Fibroblast of skin of scalp (primary cell): ENCODE measurements at places on chromosomes 2 and 18.

DNA sequence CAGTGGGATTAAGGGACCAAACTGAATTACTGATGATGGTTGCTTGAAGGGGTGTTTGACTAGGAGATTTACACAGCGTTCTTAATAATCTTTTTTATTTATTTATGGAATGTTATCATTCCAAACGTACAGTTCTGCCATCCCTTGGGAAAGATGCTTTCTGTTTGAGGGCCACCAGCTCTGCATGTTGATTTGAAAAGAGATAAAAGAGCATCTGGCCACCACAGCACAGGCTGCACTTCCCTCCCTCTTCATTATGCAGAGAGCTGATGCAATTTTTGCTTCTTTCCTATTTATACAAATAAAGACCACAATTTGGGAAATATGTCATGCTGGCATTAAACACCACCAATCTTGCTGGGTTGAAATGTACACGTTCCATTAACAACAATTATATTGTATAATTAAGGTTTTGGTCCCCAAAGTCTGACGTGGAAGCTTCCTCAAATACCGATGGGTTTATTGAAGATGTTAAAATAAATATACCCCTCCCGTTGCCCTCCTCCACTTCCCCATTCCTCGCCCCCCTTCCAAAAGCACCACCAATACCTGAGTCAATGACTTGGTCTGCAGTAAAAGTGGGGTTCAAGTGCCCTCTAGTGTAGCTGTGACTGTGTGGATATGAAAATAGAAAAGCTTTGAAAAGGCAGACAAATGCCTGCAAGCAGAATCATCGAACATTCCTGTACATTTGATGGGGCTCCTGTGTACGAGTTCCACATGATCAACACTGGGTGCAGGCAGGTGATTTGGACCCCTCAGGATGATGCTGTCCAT lies 211.9 kb downstream of the HRH4 start:
- no peak for DNase-seq

DNA sequence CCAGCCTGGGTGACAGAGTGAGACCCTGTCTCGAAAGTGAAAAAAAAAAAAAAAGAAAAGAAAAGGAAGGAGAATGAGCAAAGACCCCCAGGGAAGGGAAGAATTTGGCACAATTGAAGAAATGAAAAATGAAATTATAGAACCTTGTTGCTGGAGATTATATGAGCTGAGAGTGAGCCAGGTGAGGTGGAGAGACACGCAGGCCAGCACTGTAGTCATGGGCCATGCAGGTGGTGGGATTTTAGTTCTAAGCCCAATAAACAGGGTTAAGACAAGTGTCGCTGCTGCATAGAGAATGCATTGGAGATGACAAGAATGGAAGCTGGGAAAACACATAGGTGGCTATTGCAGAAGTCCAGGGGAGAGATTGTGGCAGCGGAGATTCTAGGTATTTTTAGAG lies 32.3 kb downstream of the FBLN7 start:
- DNase-seq, result no peak

GRCh38 chr18:3541549-3542386 lies 91.8 kb downstream of the TGIF1 start:
- no peak for DNase-seq

- no peak for DNase-seq
These were observed 346.1 kb downstream of the CYP26B1 start for GRCh38 chr2:71801556-71801955.

DNA sequence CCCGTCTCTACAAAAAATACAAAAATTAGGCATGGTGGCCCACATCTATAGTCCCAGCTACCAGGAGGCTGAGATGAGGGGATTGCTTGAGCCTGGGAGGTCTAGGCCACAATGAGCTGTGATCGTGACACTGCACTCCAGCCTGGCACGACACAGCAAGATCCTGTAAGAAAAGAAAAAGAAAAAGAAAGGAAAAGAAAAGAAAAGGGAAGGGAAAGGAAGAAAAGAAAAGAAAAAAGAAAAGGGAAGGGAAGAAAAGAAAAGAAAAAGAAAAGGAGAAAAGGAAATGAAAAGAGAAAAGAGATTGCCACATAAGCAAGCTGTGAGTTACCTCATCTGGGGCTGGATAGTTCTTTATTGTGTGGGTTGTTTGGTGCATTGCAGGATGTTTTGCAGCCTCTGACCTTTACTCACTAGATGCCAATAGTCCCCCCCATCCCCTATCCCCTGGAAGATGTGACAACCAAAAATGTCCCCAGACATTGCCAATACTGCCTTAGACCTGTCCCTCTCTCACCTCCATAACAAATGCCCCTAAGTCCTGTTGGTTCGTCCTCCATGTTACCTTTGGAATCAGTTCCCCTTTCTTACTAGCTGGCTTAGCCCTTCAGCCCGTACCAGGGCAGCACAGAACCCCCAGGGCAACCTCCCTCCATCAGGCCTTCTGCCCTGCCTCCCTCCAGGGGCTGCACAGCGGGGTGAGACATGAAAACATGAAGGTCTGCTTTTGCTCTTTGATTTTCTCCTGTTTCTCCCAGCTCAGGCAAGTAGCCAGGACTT lies 8.9 kb downstream of the ASPRV1 start:
- DNase-seq, result no peak

DNA sequence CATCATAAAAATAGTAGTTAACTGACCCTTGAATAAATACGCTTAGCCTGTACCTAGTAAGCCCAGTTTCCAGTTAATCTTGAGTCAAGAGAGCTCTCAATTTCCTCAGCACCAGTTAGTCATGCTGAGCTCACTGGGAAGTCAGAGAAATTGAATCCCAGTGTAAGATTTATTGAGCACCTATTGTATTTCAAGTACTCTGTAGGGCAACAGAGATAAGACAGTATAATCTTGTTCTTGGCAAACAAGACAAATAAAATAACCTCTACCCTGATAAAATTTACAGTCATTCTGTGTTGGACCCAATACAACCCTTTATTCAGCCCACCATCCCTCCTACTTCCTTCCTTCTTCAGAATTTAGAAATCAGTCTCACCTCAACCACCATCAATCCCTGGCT lies 71.9 kb upstream of the NRP2 start:
- no peak for DNase-seq

GRCh38 chr2:205850611-205851010 lies 168.3 kb downstream of the NRP2 start:
- no peak for DNase-seq

DNA sequence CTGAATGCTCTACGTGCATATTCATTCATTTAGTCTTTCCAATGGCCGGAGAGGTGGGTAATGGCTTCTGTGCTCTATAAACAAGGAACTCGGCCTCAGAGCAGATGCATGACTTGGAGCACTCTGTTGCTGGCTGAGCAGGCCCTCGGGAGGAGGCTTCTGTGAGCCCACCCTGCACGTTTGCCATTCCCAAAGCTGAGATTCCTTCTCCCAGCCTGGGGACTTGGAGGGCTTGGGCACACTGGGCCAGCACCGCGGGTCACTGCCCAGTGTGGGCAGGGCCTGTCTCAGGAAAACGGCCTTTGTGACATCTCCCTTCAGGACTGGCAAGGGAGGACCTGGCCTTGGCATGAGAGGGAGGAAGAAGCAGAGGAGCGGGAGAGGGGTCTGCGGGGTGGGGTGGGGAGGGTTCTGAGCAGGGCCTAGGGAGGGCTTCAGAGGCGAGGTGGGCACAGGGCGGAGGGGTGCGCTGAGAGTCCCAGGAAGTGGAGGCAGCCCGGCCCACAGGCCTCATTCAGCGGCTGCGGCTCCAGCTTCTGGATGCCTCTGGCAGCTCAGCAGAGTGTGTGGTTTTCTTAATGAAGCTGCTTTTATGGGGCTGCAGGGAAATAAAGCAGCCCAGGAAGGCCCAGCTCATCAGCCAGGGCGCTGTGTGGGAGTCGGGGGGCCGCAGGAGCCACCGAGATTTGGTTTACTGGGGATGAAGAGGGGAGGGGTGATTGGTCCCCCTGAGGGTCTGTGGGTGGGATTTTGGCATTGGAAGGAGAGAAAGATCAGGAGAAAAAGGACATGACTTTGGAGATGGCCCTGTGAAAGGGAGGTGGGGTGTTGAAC lies 51.7 kb upstream of the OTOF start:
- DNase-seq, result no peak

GRCh38 chr2:200318940-200319435 lies 12.5 kb downstream of the SPATS2L start:
- DNase-seq, result no peak

DNA sequence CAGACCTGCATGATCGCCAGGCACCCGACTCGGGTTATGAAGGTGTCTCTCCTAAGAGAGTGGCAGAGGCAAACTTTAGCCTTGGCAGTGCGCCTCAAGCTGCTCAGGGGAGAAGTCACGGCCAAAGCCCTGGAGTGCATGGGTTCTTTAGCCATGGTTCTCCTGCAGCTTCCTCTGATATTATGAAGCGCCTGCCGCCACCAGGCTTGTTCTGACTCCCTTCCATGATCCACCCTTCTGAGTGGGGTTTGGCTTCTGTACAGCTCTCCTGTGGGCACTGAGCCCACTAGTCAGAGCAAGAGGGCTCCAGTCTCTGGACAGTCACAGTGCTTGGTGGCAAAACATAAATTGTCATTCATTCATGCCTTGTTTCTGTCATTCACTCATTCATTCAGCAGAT lies 25.9 kb upstream of the TMBIM1 start:
- DNase-seq, result no peak

DNA sequence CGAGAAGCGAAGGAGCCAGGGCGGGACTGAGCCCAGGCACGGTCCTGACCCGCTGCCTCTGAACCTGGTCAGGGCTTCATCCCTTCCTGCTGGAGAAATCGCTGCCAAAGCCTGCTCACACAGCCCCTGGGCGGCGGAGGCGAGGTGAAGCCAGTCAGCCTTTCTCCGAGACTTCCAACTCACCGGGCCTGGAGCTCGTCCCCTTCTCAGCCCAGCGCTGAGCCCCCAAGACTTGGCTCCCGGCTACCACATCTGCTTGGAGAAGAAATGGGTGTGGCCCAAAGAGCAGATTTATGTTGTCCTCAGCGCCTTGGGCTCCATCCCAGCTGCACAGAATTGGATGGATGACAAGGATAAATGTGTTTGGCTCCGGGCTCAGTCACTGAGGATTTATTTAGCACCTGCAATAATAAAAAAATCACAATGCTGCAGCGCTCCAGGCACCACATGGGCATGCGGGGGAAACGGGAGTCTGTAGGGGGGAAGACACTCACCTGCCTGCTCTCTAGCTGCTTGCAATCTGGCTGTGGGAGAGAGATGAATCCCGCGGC lies 64.9 kb downstream of the ACTR2 start:
- DNase-seq, result no peak

DNA sequence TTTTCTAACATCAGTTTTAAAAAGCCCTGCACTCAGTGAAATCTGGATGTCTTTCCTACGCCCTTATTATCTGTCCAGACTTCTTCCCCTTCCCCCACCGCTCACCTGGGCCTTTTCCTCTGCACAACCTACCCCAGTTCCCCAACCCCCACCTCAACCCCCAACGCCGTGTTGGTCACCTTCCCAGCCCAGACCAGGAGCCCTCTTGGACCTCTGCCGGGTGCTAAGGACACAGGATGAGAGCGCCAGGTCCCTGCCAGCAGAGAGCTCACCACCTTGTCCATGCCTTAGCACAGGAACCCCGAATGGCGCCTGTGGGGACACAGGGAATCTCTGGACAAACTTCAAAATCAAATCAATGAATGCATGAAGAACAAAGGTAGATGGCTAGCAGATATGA lies 966 bp upstream of the RBM43 start:
- DNase-seq, result no peak

GRCh38 chr18:11146238-11146946 lies 3.0 kb downstream of the PIEZO2 start:
- no peak for DNase-seq

GRCh38 chr2:235045336-235045972 lies 93.6 kb downstream of the SH3BP4 start:
- DNase-seq, result no peak

- no peak for DNase-seq
These were observed 14.7 kb downstream of the CAPN10 start for GRCh38 chr2:240601061-240601830.

DNA sequence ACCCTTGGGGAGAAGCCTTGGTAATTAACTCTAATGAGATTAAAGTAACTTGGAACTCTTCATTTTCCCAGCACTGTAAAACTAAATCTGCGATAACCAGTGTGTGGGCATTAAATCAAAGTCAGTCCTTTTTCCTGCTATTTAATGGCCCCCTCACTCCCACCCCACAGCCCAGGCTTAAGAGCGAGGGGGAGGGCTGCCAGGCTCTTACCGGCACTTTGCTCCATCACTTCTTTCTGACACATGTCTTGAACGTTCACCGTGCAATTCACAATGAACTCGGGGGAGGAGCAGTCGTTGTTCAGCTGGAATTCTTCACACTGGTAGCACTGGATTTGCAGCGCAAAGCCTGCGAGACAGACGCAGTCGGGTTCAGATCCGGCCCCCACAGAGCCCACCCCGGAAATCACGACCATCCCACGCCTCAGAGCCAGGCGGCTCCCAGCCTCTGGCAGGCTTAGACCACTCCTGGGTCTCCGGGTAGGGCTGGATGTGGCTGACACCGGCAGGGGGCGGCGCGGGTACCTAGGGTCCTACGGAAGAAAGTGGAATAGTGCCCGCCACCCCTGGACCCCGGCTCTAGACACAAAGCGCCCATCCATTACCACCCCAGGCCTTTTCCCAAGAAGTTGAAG lies 1.7 kb downstream of the LYPD1 start:
- DNase-seq, result no peak

DNA sequence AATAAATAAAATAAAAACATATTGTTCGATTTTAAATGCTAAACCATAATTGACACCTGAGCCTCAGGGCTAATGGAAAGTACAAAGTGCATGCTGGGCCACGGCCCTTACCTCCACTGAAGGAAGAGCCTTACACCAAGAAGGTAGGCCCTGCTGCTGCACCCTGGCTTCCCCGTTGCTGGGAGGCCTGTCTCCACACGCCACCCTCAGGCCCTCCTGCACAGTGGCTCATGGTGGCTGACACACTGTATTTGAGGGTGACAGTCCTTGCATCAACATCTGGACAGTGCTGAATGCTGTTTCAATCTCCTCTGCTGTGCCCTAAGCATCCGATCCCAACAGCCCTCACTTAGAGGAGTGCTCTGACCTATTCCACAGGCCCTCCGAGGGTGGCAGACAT lies 39.3 kb upstream of the EDAR start:
- DNase-seq, result no peak

- DNase-seq, result no peak
These were observed 49.8 kb downstream of the DYSF start for GRCh38 chr2:71502941-71503738.

DNA sequence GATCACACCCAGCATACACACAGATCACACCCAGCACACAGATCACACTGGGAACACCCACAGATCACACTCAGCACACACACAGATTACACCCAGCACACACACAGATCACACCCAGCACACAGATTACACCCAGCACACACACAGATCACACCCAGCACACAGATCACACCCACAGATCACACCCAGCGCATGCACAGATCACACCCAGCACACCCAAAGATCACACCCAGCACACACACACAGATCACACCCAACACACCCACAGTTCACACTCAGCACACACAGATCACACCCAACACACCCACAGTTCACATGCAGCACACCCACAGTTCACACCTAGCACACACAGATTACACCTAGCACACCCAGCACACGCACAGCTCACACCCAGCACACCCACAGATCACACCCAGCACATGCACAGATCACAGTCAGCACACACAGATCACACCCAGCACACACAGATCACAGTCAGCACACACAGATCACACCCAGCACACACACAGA lies 117.6 kb downstream of the DYSF start:
- no peak for DNase-seq
